ENCODE measurements at places on chromosomes 6 and 20.

GRCh38 chr20:48736636-48737035, 91.2 kb downstream of the PREX1 start:
- no peak for DNase-seq

DNA sequence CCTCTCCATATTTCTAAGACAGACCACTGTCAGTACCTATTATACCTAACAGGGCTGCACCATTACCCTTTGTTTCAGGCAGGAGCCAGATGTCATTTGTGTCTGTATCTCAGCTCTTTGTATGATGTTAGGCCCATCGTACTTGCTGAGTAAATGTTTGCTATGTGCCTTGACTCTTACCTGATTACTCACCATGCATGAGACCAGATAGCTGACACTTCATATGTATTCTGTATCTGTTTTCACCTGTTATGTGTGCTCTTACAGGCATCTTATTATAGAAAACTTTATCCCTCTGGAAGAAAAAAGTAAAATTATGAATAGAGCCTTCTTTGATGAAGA, 31.7 kb upstream of the ASXL1 start:
- no peak for DNase-seq

DNA sequence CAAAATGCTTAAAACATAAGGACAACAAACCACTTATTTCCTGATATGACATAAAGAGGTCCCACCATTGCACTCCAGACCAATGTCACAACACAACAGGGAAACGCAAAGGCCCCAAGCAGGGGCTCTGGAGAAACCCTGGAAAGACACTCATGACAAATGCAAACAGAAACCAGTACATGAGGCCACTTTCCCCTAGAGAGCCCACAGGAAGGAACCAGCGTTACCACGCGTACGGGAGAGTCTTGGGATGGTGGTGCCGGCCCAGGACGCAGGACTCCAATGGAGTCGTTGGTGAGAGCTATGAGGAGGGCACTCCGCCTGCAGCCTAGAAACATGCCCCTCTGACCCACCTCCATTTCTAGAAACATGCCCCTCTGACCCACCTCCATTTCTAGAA, 20.2 kb downstream of the GMEB2 start:
- no peak for DNase-seq

DNA sequence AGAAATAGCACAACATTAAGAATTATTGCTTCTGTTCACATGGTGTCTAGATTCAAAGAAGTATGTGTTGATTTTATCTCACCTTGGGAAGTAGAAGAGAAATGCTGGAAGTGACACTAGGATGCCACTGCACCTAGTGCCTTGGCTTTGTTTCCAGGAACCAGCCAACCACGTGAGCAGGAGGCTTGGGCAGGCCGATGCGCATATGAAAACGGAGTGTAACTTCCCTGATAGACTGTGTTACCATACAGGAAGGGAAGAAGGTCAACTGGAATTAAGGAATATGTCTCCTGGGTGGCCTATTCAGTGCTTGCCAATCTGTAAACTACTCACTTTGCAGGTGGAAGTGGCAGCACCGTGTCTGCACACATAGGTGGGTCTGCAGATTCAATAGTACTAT, 28.1 kb downstream of the TUBB2B start:
- DNase-seq, result no peak

DNA sequence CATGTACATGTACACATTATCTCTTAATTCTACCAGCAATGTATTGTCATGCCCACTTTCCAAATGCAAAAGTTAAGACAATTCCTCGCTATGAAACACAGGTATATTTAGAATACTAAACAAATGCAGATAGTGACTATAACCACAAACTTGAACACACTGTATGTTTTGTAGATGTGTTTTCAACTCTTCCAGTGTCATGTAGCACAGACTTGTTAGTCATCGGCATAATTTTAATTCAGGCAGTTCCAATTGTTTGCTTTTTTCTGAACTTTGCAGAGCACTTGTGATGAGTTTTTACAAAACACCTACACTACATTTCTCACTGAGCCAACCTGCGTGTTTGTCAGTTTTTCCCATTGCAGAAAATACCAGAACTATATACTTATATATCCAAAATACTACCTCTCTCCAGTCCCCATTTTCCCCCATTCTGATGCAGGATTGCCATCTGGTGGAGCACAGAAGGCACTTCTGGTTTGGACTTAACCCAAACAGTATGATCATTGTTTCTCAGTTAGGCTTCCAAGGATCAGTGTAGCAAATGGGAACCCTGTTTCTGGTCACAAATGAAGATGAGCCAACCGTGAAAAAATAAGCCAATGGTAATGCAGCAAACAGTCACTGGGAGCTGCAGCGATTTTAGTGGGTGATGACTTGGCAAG, 143.4 kb downstream of the ADGRB3 start:
- DNase-seq, result no peak

- no peak for DNase-seq
These were observed 232.8 kb upstream of the EXOC2 start for GRCh38 chr6:925656-926213.

GRCh38 chr6:109092074-109092473, 2.6 kb downstream of the SESN1 start:
- DNase-seq, result no peak

DNA sequence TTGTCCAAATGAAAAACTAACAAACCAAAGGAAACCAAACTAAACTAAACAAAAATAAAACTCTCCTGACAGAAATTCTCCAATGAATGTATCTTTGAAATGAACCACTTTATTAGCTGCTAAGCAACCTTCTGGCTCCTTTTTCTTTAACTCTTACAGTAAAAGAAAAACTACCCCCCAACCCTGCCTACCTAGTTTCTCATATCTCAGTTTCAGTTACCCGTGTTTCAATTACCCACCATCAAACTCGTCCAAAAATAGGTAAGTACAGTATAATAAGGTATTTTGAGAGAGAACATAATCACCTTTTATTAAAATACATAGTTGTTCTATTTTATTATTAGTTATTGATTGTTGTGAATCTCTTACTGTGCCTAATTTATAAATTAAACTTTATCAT, 177.4 kb upstream of the THEMIS start:
- DNase-seq, result no peak

DNA sequence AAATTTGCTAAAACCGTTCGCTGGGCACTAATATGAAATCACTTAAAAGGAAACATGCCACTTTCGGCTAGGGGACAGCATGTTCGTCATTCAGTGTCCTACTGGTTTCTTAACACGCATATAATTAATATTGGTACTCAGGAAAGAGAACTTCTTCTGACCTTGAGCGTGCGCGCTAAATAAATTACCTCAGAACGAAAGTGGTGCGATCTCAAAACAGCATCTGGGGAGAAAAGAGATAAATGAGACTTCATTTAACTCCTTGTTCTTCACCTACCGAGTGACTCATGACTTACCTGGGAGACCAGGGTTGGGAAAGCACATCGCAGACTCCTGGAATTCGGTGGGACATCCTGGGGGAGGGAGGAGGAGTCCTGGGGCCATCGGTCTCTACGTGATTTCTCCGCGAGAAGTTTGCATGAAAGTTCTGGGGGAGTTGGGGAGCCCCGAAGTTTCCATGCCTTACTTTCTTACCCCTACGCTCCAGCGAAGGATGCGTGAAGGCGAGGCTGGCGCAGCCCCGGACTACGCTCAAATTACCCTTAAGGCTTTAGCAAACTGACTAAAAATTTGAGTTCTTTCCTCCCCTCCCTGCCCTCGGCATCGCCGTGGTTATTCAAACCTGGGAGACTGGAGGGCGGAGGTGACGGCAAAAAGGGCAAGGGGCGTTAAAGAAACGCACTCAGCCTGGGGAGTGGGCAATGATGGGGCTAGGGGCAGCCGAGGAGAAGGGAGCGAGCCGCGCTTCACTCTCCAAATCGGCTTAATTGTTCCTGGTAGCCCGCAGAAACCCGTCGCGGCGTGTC, 1.1 kb upstream of the BEND6 start:
- DNase-seq, result peak; percentile 55

DNA sequence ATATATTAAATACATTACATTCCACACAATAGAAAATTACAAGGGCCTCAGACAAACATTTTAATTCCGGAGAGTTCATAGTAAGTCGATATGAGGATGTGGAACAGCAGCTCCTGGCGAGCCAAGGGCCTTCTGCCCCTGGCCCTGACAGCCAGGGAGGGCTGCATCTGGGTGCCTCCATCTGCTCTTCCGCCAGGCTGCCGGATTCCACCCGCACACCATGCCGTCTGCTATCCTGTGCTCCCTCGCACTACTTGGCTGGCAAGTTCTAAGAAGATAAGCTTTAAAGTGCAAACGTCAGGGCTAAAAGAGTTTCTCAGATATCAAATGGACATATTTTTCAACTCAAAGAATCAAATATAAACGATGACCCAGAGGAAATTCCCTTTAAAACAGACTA, 656.3 kb upstream of the NOX3 start:
- DNase-seq, result no peak

- DNase-seq, result peak; percentile 38
These were observed 49.4 kb downstream of the IYD start for GRCh38 chr6:150417899-150418826.

DNA sequence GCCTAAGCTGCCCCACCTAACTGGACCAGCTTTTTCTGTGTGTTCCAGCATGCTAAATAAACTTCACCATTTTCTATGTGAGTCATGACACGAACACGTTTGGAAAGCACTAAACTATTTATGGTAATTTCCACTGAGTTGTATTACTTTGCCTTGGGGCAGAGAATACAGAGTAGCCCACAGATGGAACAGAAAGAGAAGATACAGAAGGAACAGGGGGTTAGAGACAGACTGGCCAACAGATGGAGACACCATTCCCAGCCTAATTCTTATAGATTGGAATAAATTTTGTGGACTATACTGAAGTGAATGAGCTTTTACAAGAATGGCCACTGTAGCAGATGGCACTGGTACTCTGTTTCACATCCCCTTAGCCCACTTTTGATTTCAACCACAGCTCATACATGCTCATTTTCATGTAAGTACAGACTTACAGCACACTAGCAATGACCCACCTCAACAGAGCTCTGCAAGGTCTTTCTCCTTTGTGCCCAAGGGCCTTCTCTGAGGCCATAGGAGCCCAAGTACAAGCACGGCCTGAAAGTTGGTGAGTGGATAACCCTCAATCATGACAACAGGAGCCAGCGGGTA, 13.1 kb upstream of the NT5DC1 start:
- peak; percentile 36 for DNase-seq

GRCh38 chr6:48809245-48809644, 653.8 kb downstream of the MMUT start:
- DNase-seq, result no peak

GRCh38 chr6:133645966-133646740, 242.8 kb upstream of the TCF21 start:
- DNase-seq, result no peak

DNA sequence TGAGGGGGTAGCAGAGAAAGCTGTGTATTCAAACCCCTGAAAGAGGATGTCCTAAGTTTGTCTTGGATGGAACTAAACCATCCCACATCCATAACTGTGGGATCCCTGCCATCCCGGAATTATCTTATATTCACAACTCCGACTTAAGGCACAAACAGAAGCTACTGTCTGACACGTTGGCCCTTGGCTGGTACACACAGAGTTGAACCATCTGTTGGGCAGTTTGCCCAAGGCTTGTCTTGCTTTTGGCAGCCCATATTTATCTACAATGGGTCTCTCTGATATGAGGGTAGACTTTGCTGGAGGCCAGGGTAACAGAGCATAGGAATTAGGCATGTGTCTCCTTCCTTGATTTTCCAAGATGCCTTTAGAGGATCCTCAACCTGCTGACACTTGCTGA, 116.6 kb upstream of the PROKR2 start:
- DNase-seq, result no peak

- no peak for DNase-seq
These were observed 32.3 kb downstream of the SYNJ2 start for GRCh38 chr6:158013904-158014504.

- no peak for DNase-seq
These were observed 21.7 kb downstream of the MDFI start for GRCh38 chr6:41659935-41660334.

GRCh38 chr6:121451250-121451649, 15.8 kb downstream of the GJA1 start:
- DNase-seq, result no peak

GRCh38 chr6:31740397-31741223, 805 bp downstream of the MSH5 start:
- no peak for DNase-seq

DNA sequence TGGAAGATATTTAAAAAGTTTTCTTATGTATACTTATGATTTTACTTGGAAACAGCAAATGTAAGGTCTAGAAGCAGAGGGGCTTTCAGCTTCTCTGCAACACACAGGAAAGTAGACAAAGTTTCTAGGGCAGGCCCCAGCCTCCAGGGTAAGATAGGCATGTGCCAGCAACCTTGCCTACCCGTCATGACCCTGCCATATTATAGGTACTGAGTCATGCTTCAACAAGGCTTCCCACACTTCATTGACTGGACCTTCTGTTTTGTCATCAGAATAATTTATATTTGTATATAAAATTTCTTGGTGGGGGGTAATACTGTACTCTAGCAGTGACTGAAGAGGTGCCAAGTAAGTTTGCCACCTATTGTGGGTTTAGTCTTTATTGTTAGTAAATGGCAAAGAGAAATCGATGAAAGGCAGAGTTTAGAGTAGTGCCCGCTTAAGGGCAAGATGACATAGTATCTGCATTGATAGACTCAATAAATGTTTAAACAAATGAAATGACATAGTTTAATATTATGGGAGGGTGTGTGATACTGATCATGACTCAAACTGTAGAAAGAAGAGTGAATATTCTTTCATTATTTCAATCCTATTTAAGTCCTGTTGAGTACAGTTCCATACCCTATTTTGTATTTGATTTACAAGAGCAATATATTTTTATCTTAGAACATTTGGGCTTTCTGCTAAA, 95.6 kb downstream of the JARID2 start:
- no peak for DNase-seq

DNA sequence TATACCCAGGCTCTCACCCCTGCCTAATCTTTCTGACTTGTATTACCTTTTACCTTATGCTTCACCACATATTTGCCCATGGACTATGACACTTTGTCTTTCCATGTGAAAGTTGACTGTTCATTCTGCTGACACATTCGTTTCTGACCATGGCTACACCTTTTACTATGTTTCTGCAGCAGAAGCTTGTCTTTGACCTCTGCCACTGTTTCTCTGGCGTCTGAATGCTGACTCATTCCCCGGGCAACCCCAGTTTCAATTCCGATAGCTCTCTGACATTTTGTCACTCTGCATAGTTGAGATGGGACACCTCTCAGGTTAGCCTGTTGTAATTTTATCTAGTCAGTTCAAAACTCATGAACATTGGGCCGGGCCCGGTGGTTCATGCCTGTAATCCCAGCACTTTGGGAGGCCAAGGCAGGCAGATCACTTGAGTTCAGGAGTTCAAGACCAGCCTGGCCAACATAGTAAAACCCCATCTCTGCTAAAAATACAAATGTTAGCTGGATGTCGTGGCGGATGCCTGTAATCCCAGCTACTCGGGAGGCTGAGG, 50.7 kb downstream of the SLC26A8 start:
- DNase-seq, result no peak

DNA sequence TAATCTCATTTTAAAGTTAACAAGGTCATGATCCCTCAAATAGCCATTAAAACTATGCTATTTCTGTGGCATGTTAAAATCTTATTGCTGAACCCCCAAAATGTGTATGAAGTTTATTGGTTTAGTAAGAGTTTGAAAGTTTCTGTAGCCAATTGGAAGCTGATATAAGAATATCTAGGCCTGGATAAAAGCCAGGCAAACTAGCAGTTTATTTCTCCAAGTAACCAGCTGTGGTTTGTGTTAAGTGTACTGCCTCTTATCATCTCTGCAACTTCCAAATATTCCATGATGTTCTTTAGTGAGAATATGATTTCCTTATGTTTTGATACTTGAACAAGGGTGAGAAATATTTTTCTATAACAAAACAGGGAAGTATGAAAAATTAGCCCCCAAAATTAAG, 76.7 kb downstream of the PRSS35 start:
- DNase-seq, result no peak
